ENCODE measurements at places on chromosomes 7 and 10.

DNA sequence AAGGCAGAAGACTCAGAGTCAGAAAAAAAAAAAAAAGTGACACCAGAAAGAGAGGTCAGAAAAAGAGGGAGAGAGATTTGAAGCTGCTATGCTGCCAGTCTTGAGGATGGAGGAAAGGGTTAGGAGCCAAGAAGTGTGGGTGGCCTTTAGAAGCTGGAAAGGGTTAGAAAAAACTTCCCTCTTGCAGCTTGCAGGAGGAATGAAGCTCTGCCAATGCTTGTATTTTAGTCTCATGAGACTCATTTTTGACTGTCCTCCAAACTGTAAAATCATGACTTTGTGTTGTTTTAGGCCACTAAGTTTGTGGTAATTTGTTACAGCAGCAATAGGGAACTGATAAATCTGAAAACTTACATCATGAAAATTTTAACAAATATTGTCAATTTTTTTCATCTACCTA is 127.7 kb upstream of the NOBOX start:
- no peak for DNase-seq

GRCh38 chr7:77426521-77427051 is 10.4 kb upstream of the GSAP start:
- no peak for DNase-seq

GRCh38 chr10:74977913-74978847 is 133.3 kb upstream of the SAMD8 start:
- DNase-seq, result no peak

- no peak for DNase-seq
Observed at GRCh38 chr10:12459340-12459739, 110.0 kb downstream of the CAMK1D start.

GRCh38 chr7:96246919-96247318 is 75.0 kb downstream of the SLC25A13 start:
- no peak for DNase-seq

DNA sequence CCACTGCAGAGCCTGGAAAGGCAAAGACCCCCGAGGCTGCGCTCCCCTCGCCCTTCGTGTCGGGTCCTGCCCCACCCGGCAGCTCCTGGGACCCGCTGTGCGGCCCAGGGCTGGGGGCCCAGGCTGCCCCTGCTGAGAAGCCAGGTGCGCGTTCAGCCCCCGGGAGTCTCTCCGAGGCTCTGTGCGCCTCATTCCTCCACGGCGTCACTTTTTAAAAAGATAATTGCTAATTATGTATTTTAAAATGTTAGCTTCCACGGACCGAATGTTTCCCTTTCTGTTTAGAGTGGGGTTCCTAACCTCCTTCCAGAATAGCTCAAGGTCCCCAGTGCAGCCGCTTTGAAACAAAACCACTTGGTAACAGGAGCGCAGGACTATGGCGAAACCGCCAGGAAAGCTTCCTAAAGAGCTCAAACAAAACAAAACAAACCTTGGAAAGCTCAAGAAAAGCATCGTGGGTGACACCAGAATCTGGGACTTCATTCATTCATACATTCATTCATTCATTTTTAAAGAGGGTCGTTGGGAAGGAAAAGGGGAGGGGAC is 45.6 kb downstream of the PDIA4 start:
- DNase-seq, result no peak
